Activated CD4-positive, alpha-beta memory T cell treated with anti-CD3 and anti-CD28 coated beads for 36 hours (primary cell): ENCODE measurements at places on chromosomes 3 and 15. TPM values are rescaled to one million over a fixed set of nuclear protein-coding genes. Genes with fewer than 3 reads are reported as not detected.

The GP5 gene
- total RNA-seq: 0.31 TPM

The DNAJB8 gene
- not detected for total RNA-seq

The SERINC4 gene
- total RNA-seq: 0.15 TPM

The NOX5 gene
- not detected for total RNA-seq

The FRMD5 gene
- total RNA-seq: 0.31 TPM

The LRRC31 gene
- not detected for total RNA-seq

The CMSS1 gene
- total RNA-seq: 97.2 TPM

The MFGE8 gene
- 16.4 TPM for total RNA-seq

The GOLGA6B gene
- not detected for total RNA-seq

The CCDC54 gene
- total RNA-seq: not detected

The DRD3 gene
- not detected for total RNA-seq

The CPEB1 gene
- total RNA-seq: 0.21 TPM

The RBPMS2 gene
- total RNA-seq: not detected

The ITPKA gene
- 4.7 TPM for total RNA-seq

The TRA2B gene
- total RNA-seq: 184 TPM

The HHLA2 gene
- 0.86 TPM for total RNA-seq

The HYKK gene
- total RNA-seq: 2.2 TPM

The TMEM212 gene
- not detected for total RNA-seq

The ALG3 gene
- 34.1 TPM for total RNA-seq
